ENCODE measurements at places on chromosomes 1 and 21. TPM values are rescaled to one million over a fixed set of nuclear protein-coding genes. Genes with fewer than 3 reads are reported as not detected.
A peak's percentile ranks its signal among the peaks of the same experiment; 100 is the strongest.

- no peaks in the 10 kb centered on the region for H3K36me3 ChIP-seq
- no peak overlapping the region for H3K27ac ChIP-seq
- peak; percentile 44 for DNase-seq
- H3K4me1 ChIP-seq: peaks cover 3% of the 10 kb centered on the region
Observed at GRCh38 chr1:1943834-1944570, 24.9 kb upstream of the TMEM52 start.

DNA sequence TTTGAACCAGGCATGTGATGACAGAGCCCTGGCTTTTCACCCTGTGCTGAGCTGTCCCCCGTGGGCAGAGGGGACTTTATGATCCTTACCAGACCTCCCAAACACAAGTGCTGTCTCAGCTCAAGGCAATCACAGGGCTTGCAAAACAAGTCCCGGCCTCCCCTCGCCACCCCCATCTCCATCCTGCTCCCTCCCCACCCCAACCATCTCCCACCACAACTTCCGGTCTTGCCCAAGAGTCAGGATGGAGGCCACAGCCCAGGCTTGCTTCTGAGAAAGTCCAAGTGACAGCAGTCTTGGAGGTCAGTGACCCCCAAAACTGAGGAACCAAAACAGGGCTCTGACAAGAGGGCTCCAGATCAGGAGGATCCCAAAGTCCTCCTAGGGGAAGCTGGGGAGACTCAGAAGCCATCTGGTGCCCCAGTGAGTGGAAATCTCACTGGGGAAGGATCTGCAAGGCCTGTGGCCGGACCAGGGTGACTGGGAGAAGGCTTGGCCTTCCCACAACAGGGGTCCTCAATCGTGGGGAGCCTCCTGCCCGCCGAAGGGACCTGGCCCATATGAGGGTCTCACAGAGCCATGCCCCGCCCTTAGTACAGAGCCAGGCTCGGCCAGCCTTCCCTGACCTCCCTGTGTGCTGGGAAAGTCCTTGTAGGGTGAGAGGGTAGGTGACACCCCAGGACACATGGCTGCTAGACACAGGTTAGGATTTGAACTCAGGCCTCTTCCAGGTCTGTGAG lies 4.5 kb upstream of the SDC3 start:
- peaks cover 28% of the 10 kb centered on the region for H3K27me3 ChIP-seq
- peak overlapping the region; percentile 49 for H3K27ac ChIP-seq
- H3K4me3 ChIP-seq: no peak overlapping the region
- peak; percentile 81 for DNase-seq
- H3K36me3 ChIP-seq: no peaks in the 10 kb centered on the region

- no peaks in the 10 kb centered on the region for H3K36me3 ChIP-seq
- no peak overlapping the region for H3K27ac ChIP-seq
- H3K4me1 ChIP-seq: peaks cover 4% of the 10 kb centered on the region
- no peak overlapping the region for H3K4me3 ChIP-seq
Observed at GRCh38 chr1:99266726-99267125, 2.4 kb downstream of the PLPPR4 start.

GRCh38 chr21:43951911-43952703 lies 60.0 kb upstream of the TRAPPC10 start:
- no peak overlapping the region for H3K4me3 ChIP-seq
- H3K36me3 ChIP-seq: no peaks in the 10 kb centered on the region
- H3K4me1 ChIP-seq: no peaks in the 10 kb centered on the region
- no peak for DNase-seq

DNA sequence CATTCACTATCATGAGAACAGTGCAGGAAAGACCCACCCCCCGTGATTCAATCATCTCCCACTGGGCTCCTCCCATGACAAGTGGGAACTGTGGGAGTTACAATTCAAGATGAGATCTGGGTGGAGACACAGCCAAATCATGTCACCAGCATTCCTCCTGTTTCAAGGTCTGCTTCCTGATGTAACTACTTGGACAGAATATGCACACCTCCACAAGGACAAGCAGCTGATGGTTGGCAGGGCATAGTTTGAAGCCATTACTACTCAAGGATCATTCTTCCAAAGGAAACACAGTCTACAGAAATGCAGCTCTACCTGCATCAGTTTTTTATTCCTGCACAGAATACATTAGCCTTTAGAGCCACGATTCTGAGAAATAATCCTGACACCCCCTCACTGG lies 28.5 kb upstream of the RNF2 start:
- no peaks in the 10 kb centered on the region for H3K27me3 ChIP-seq
- no peak for DNase-seq
- no peaks in the 10 kb centered on the region for H3K36me3 ChIP-seq
- H3K4me3 ChIP-seq: no peak overlapping the region
- peaks cover 7% of the 10 kb centered on the region for H3K4me1 ChIP-seq

GRCh38 chr1:85273397-85273796 lies 3.0 kb downstream of the BCL10 start:
- no peak overlapping the region for H3K27ac ChIP-seq
- H3K36me3 ChIP-seq: peaks cover 48% of the 10 kb centered on the region
- peaks cover 71% of the 10 kb centered on the region for H3K4me1 ChIP-seq
- DNase-seq: no peak
- no peak overlapping the region for H3K4me3 ChIP-seq

DNA sequence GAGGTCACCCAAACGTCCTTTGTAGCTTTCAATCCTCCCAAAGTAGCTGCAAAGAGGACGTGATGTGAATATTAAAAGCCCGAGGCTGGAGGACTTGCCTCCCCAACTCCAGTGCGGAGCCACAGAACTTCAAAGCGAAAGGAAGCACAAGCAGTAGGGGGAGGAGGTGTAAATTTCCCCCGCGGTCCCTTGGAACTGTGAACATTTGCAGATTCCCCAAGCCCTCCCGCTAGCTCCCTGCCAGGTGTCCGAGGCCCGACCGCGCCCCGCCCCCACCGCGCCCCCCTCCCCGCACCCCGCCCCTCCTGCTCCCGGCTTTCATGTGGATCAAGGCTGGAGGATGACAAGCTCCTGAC lies 41.5 kb upstream of the HAO2 start:
- no peaks in the 10 kb centered on the region for H3K27me3 ChIP-seq
- peak overlapping the region; percentile 20 for H3K4me3 ChIP-seq
- H3K4me1 ChIP-seq: peaks cover 6% of the 10 kb centered on the region

GRCh38 chr1:42211224-42211623 lies 46.7 kb upstream of the GUCA2A start:
- no peak for DNase-seq
- H3K4me3 ChIP-seq: no peak overlapping the region
- H3K36me3 ChIP-seq: no peaks in the 10 kb centered on the region
- no peak overlapping the region for H3K27ac ChIP-seq
- H3K27me3 ChIP-seq: no peaks in the 10 kb centered on the region
- H3K4me1 ChIP-seq: peaks cover 25% of the 10 kb centered on the region

DNA sequence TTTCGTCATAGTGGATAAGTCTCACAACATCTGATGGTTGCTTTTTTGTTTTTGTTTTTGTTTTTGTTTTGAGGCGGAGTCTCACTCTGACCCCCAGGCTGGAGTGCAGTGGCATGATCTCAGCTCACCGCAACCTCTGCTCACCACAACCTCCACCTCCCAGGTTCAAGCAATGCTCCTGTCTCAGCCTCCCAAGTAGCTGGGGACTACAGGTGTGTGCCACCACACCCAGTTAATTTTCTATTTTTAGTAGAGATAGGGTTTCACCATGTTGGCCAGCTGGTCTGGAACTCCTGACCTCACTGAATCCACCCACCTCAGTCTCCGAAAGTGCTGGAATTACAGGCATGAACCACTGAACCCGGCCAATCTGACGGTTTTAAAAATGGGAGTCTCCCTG lies 109.2 kb downstream of the RERE start:
- no peaks in the 10 kb centered on the region for H3K36me3 ChIP-seq
- DNase-seq: no peak
- H3K4me1 ChIP-seq: peaks cover 32% of the 10 kb centered on the region
- no peaks in the 10 kb centered on the region for H3K27me3 ChIP-seq
- H3K27ac ChIP-seq: no peak overlapping the region
- H3K4me3 ChIP-seq: no peak overlapping the region

- no peaks in the 10 kb centered on the region for H3K36me3 ChIP-seq
- no peak overlapping the region for H3K4me3 ChIP-seq
- H3K27me3 ChIP-seq: no peaks in the 10 kb centered on the region
- DNase-seq: no peak
- peaks cover 71% of the 10 kb centered on the region for H3K4me1 ChIP-seq
Observed at GRCh38 chr1:46171871-46172270, 3.0 kb upstream of the TSPAN1 start.

DNA sequence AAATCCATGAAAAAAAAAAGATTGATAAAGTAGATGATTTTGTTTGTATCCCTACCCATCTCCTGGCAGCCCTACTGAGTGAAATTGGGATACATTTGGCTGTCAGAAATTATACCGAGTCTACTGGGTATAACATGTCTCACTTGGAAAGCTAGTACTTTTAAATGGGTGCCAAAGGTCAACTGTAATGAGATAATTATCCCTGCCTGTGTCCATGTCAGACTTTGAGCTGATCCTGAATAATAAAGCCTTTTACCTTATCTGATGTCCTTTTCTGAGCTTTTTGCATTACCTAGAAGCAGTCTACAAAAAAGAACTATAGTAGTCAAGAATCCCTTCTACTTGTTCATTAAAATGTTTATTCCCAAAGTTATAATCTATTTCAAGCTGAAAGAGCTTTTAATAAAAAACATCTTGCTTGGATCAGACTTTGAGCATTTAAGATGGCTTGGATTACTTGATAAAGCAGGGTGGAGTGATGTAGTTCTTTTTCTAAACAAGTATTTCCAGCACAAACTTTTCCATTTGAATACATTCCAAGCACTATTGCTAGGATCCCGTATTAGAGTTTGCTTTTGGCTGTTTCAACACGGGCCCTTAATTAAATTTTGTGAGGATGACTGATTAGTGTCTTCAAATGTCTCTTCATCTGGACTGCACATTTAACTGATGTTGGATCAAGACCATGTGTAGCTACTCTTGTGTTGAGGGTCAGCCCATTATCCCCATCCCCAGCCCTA lies 69.2 kb downstream of the DTL start:
- no peak for DNase-seq
- peaks cover 9% of the 10 kb centered on the region for H3K4me1 ChIP-seq
- H3K27me3 ChIP-seq: no peaks in the 10 kb centered on the region
- peak overlapping the region; percentile 14 for H3K27ac ChIP-seq
- H3K36me3 ChIP-seq: no peaks in the 10 kb centered on the region
- H3K4me3 ChIP-seq: no peak overlapping the region

DNA sequence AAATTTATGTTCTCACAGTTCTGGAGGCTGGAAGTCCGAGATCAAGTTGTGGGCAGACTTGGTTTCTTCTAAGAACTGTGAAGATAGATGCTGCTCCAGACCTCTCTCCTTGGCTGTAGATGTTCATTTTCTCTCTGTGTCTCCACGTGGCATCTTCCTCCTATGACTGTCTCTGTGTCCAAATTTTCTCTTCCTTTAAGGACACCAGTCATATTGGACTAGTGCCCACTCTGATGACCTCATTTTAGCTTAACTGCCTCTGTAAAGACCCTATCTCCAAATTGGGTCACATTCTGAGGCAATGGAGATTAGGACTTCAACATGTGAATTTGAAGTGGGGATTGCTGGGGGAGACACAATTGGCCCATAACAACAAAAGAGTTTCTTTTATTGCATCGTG lies 125.3 kb upstream of the ETS2 start:
- H3K36me3 ChIP-seq: no peaks in the 10 kb centered on the region
- DNase-seq: no peak
- H3K4me3 ChIP-seq: no peak overlapping the region
- peaks cover 65% of the 10 kb centered on the region for H3K27me3 ChIP-seq

DNA sequence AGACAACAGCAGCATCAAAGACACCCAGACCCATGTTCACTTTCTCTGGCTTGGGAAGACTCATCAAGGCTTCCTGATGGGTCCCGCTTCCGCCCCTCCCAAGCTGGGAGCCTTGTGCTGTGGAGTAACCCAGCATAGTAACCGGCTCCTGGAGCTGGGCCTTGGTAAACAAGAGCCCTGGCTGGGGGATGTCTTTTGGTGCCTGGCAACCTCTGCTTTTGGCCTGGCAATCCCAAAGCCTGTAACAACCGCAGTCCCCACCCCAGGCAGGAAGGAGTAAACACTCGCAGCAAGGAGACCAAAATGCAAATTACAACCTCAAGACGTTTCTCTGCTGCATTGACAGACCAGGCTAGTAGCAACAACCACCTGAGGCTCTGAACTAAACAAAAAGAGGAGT lies 16.9 kb upstream of the THRAP3 start:
- H3K36me3 ChIP-seq: no peaks in the 10 kb centered on the region
- no peaks in the 10 kb centered on the region for H3K27me3 ChIP-seq
- H3K27ac ChIP-seq: no peak overlapping the region
- DNase-seq: no peak

- no peak overlapping the region for H3K27ac ChIP-seq
- no peak for DNase-seq
- no peaks in the 10 kb centered on the region for H3K36me3 ChIP-seq
- H3K4me1 ChIP-seq: no peaks in the 10 kb centered on the region
- no peak overlapping the region for H3K4me3 ChIP-seq
Observed at GRCh38 chr1:205827623-205828022, 14.6 kb upstream of the SLC41A1 start.

The LYST gene
- polyA plus RNA-seq: 13.2 TPM

The TFAP2E gene
- polyA plus RNA-seq: 5.8 TPM

All from left lung (tissue), 14 donors.